Epithelial cell of proximal tubule (primary cell): ENCODE measurements at places on chromosomes 5 and 9. TPM values are rescaled to one million over a fixed set of nuclear protein-coding genes. Genes with fewer than 3 reads are reported as not detected.

SSBP2 gene
- total RNA-seq: 3.9 and 7.7 TPM in 2 replicates

PCDHB6 gene
- not detected in 2 replicates for total RNA-seq

HRCT1 gene
- total RNA-seq: 0.58 TPM in 1 of 2 replicates, not detected in the other

PCA3 gene
- total RNA-seq: not detected in 2 replicates

C7 gene
- total RNA-seq: not detected in 2 replicates

SLC1A1 gene
- total RNA-seq: 9.8 and 32.1 TPM in 2 replicates

LTC4S gene
- total RNA-seq: 0.94 and 9.1 TPM in 2 replicates

MLANA gene
- not detected in 2 replicates for total RNA-seq

PDLIM7 gene
- 286 and 420 TPM in 2 replicates for total RNA-seq

EPB41L4A gene
- 6.7 and 17.2 TPM in 2 replicates for total RNA-seq

SURF6 gene
- 16.7 and 20.7 TPM in 2 replicates for total RNA-seq

DCAF12 gene
- total RNA-seq: 26.2 and 32.3 TPM in 2 replicates

ENTREP1 gene
- 0.87 and 4.6 TPM in 2 replicates for total RNA-seq

ATP10B gene
- total RNA-seq: 0.06 TPM in 1 of 2 replicates, not detected in the other

KIF4B gene
- not detected in 2 replicates for total RNA-seq

DAPK1 gene
- 45.5 and 46.3 TPM in 2 replicates for total RNA-seq

ARHGEF37 gene
- 2.0 and 2.7 TPM in 2 replicates for total RNA-seq

NUP188 gene
- total RNA-seq: 37.6 and 67.3 TPM in 2 replicates

FXN gene
- 1.6 and 20.3 TPM in 2 replicates for total RNA-seq

TAF11L12 gene
- total RNA-seq: not detected in 2 replicates

DEPDC1B gene
- total RNA-seq: 21.4 and 38.6 TPM in 2 replicates

GMCL2 gene
- total RNA-seq: not detected in 2 replicates

ARSI gene
- total RNA-seq: 2.3 and 5.7 TPM in 2 replicates

TMEFF1 gene
- total RNA-seq: 3.5 and 7.8 TPM in 2 replicates

PLAC8L1 gene
- 0.58 TPM in 1 of 2 replicates, not detected in the other for total RNA-seq

TNFSF15 gene
- 0.81 and 0.87 TPM in 2 replicates for total RNA-seq

SAXO1 gene
- not detected in 2 replicates for total RNA-seq

TEX48 gene
- not detected in 2 replicates for total RNA-seq

NR4A3 gene
- 0.07 TPM in 1 of 2 replicates, not detected in the other for total RNA-seq

CEL gene
- total RNA-seq: 0.36 and 0.58 TPM in 2 replicates

SPINK1 gene
- 0.29 and 3.8 TPM in 2 replicates for total RNA-seq

CAMK2A gene
- total RNA-seq: not detected in 2 replicates

PROP1 gene
- not detected in 2 replicates for total RNA-seq

OR1N2 gene
- total RNA-seq: not detected in 2 replicates

C6 gene
- total RNA-seq: not detected in 2 replicates
